NCI-H1417 (cell line): ENCODE measurements at places on chromosomes 5 and 9.

GRCh38 chr9:85290019-85290418 lies 451.7 kb downstream of the AGTPBP1 start:
- no peak for DNase-seq

GRCh38 chr9:81627481-81627880 lies 61.9 kb downstream of the TLE1 start:
- no peak for DNase-seq

- DNase-seq = no peak
These were observed 1.1 kb upstream of the SH3TC2 start for GRCh38 chr5:149063896-149064478.

GRCh38 chr9:10613419-10613818 lies 617 bp upstream of the PTPRD start:
- DNase-seq = no peak

DNA sequence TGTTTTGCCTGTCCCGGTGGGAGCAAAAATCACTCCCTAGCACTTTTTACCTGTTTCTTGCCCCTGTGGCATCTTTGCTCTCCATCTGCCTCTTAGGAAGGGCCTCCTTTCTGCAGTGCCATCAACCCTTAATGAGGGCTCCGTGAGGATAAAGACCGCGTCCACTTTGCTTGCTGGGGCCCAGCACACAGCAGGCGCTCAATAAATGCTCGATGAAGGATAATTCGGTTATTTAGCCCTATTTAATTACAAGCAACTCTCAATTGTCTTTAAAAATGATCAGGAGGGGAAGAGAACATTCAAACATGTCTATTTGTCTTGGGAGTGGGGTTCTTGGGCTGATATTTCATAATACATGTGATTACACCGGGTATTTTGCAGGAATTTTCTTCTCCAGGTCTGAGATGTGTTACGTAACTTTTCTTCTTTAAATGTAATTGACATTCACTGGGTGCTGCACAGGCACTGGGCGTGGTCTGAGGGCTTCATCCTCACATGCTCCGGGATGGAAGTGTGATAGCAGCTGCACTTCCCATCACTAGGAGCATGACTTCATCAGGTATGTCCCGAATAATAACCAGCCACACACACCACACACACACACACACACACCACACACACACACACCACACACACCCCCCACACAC lies 19.8 kb upstream of the NTNG2 start:
- DNase-seq = peak; percentile 62

- peak; percentile 79 for DNase-seq
These were observed 694 bp upstream of the PHPT1 start for GRCh38 chr9:136848393-136849037.
